Peyer's patch (tissue), 4 donors: ENCODE measurements at places on chromosomes 3 and 15. TPM values are rescaled to one million over a fixed set of nuclear protein-coding genes. Genes with fewer than 3 reads are reported as not detected.

KBTBD8 gene
- total RNA-seq = 7.0 TPM

CLDN18 gene
- total RNA-seq = not detected

SUCLG2 gene
- total RNA-seq = 107 TPM

SLC6A1 gene
- not detected for total RNA-seq

FOXB1 gene
- not detected for total RNA-seq

LHFPL4 gene
- total RNA-seq = not detected

TLR9 gene
- total RNA-seq = 1.7 TPM

PCOLCE2 gene
- total RNA-seq = 3.2 TPM

ZBTB47 gene
- total RNA-seq = 11.6 TPM

PFKFB4 gene
- 70.9 TPM for total RNA-seq

DLL4 gene
- total RNA-seq = 13.2 TPM

PLA2G4D gene
- not detected for total RNA-seq

EIF4A2 gene
- 218 TPM for total RNA-seq

TM4SF18 gene
- total RNA-seq = 3.8 TPM

PLSCR4 gene
- total RNA-seq = 25.7 TPM

PARP9 gene
- 38.8 TPM for total RNA-seq

TGM4 gene
- not detected for total RNA-seq
